ENCODE measurements at places on chromosomes 2 and 18.

- DNase-seq: no peak
Measured at GRCh38 chr2:240822280-240822847, 2.3 kb upstream of the KIF1A start.

GRCh38 chr2:237393523-237393922, 20.4 kb downstream of the COL6A3 start:
- no peak for DNase-seq

DNA sequence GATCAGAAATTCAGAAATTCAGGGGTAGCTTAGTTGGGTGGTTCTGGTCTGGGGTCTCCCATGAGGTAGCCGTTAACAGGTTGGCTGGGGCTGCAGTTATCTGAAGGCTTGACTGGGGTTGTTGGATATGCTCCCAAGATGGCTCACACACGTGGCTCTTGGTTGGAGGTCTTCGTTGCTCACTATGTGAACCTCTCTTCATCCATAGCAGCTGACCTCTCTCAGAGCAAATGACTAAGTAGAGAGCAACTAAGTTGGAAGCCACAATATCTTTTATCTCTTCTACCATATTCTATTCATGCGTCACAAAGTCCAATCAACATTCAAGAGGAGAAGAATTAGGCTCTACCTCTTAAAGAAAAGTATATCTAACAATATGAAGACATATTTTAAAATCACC, 38.7 kb upstream of the SERTAD2 start:
- DNase-seq: no peak

DNA sequence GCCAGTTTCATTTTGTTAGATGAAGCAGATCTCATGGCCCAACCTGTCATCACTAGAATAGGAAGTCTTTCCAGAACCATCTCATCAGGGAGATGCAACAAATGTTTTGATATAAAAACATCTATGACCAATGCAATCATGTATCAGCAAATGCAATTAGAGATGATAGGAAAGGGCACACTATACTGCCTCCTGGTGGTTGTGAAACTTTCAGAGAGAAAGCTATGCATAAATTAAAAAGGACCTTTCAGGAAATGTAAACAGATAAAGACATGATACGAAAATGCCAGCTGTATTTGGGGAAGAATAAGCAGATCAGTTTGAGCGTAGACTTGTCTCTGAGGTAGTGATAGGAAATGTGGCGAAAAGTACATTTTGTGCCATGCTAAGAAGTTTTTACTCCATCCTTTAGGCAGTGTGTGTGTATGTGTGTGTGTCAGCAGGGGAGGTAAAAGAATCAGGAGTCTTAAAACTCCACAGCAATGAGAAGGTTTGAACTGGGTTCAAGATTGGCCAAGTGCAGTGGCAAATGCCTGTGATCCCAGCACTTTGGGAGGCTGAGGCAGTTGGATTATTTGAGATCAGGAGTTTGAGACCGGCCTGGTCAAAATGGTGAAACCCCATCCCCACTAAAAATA, 479.3 kb downstream of the CPS1 start:
- no peak for DNase-seq

- DNase-seq: no peak
Measured at GRCh38 chr2:218432676-218433365, 13.9 kb downstream of the VIL1 start.

GRCh38 chr18:2515171-2515787, 56.0 kb downstream of the METTL4 start:
- DNase-seq: no peak

DNA sequence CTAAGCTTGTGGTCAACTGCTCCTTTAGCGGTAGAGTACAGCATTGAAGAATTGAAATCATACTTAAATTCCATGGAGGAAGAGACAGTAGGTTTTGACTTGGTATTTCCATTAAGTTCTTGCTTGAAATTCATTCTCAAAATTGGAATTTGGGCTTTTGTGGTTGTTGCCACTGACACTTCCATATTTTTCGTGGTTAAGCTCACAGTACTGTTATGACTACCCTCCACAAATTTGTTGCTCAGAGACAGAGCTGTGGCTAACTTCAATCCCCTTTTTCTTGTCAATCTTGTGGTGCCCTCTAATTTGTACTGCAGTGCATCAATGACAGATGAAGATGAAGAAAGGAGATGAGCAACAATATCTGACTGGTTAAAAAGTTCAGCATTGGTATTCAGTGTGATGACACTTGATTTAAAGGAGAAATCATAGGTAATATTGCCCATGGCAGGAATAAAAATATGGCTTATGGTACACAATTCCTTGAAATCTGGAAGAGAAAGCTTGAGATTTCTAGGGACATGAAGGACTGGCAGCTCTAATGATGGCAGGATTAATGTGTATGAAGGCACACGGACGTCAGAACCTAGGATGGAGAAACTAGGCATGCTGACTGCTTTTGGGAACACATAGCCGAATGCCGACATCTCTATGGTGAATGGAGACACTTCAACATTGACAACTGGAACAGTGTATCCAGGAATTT, 37.3 kb downstream of the APOB start:
- no peak for DNase-seq

- no peak for DNase-seq
Measured at GRCh38 chr2:45869165-45869501, 217.7 kb downstream of the PRKCE start.

DNA sequence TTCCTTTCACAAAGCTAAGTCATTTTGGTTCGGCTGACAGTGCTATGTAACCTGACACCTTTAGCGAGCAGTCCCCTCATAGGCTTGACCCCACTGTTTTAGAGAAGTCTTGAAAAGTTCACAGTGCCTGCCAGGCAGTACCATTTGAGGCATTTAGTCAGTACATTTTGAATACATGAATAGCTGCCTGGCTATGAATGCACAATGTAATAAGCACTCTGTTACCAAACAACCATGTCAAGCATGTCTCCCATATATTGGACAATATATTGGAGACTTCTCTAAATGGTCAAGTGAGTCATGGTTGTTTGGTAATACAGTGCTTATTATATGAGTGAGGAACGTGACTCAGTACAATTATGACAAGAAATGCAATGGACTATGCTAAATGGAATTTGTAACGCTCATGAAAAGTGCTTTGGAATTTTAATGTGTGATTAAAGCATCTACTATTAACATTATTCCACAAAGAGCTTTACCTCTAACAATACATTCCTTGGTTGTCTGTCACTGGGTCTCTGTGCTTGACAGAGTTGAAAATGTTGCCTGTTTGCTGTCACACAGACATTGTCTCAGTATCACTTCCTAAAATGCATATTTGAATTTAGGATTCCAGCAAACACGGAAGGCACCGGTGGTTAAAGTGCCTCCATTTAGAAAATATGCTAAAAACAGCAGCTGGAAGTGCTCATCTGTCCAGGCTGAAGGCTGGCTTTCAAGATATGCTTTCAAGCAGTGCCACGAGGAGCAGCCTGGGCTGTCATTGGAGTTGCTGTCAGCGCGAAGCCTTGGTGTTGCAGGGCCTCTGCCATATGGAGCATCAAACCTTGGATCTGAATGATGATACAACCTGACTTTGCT, 458.6 kb downstream of the FBXO15 start:
- no peak for DNase-seq

- no peak for DNase-seq
Measured at GRCh38 chr2:41151746-41152145, 699.9 kb upstream of the SLC8A1 start.

- DNase-seq: no peak
Measured at GRCh38 chr18:11108947-11109346, 40.4 kb downstream of the PIEZO2 start.

- DNase-seq: no peak
Measured at GRCh38 chr2:169009865-169010579, 21.1 kb downstream of the ABCB11 start.

GRCh38 chr18:9135081-9135911, 1.3 kb upstream of the ANKRD12 start:
- DNase-seq: no peak

- no peak for DNase-seq
Measured at GRCh38 chr2:132256251-132256902, 94.6 kb upstream of the ANKRD30BL start.

- peak; percentile 11 for DNase-seq
Measured at GRCh38 chr2:179422037-179422643, 157.5 kb upstream of the SESTD1 start.

GRCh38 chr2:36824273-36824672, 127.8 kb downstream of the VIT start:
- no peak for DNase-seq

GRCh38 chr2:383888-384287, 96.0 kb upstream of the ALKAL2 start:
- no peak for DNase-seq

- DNase-seq: no peak
Measured at GRCh38 chr2:191318729-191319078, 73.5 kb downstream of the MYO1B start.

DNA sequence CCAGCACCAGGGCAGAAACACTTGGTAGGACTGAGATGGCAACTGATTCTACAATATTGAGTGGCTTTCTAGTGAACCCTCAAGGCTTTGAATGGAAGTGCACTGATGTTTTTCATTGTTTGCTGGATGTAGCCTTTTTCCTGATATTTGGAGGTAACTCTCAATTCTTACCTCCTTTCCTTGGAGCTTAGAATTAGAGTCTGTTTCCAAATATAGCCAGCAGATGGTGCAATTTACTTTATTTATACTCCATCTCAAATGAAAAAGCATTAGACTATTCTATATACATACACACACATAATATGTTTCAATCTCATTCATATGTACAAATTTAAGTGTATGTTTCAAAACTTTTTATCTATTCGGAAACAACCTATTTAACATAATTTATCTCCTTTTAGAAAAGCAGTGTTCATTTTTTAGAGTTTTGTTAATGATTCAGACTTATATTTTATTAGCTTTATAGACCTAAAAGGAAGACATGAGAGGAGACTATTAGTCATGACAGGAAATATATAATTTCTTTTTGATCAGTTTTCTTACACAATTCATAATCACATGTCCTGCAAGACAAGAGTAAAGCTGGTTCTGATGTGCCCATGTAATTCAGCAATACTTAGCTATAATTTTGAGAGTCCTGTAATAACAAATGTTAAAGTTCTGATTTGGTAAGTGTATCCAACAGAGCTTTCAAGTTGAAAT, 124.8 kb downstream of the NUP35 start:
- DNase-seq: no peak

DNA sequence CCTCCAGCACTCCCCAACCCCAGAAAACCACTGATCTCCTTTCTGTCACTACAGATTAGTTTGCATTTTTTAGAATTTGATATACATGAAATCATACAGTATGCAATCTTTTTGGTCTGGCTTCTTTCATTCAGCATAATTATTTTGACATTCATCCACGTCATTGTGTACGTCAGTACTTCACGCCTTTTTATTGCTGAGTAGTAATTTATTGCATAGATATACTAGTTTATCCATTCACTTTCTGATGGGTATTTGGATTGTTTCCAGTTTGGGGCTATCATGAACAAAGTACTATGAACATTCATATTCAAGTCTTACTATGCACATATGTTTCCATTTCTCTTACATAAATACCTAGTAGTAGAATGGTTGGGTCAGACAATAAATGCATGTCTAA, 20.1 kb upstream of the CHN1 start:
- DNase-seq: no peak

GRCh38 chr2:3631161-3631850, 26.7 kb upstream of the ALLC start:
- DNase-seq: no peak

DNA sequence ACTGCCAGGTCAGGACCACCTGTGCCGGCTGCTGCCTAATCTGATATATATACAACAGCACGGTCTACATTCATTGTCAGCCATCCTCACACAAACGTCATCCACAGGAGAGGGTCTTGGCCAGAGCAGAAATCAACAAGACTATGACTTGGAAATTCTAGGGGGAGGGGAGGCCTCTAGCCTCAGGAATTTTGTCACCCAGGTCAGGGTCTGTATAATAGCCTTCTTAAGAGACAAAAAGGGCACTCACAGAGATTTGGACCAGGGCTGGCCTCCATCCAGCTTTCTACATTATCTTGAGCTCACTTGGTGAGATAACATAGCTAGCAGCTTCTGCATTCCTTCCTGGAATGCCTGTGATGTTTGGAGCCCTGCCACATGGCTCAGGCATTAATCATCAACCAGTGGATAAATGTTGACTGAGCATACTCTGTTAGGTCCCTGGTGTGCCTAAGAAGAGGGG, 50.4 kb upstream of the CTIF start:
- DNase-seq: peak; percentile 71

GRCh38 chr2:180254872-180255271, 247.8 kb upstream of the CWC22 start:
- no peak for DNase-seq

DNA sequence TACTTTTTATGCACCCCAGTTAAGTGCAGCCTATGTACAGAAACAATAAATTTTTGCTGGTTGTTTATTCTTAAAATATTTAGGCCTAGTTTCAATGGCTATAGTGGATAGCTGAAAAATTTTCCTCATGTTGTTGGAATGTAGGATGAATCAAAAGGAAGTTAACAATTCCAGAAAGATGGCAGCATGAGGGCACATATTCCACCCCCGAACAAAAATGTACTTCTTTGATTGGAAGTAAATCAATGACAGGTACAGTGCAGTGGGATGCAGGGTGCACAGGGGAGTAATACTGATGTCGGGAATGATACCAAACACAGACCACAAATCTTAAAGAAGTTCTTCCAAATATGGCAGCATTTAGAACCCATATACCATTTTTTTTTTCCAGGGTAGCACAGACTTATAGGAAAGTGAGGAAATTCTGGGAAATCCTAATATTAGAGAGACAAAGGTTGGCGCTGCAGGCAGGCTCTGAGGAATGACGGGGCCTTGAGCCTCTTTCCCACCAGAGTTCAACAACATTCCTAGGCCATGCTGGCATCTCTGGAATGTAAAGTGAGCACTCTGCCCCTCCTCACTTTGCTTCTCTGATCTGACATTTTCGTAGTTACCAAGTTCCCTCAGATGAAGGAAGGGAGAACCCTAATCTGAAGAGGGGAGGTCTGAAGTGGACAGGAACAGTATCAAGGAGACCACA, 36.6 kb upstream of the IKZF2 start:
- no peak for DNase-seq

DNA sequence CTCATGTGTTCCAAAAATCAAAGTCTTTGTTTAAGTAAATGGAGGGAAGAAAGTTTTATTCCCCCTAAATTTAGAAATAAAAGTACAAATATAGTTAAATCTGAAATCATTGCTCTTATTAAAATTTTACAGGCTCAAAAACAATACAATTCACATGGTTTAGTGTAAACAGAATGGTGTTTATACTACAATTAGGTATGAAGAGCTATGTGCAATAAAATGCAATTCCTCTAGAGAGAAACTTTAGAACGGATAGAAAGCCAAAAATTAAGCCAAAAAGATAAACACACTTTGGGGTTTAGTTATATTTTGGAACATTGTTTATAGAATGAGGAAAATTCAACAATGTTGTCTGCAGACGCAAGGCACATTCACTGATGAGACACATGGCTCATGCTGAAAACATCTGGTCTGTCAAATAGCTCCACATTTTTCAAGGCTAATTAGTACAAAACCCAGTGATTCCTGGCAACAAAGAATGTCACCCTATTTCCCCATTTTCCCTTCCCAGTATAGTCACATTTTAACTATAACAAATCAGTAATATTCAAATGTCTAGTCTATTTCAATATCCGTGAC, 103.3 kb downstream of the EXOC6B start:
- DNase-seq: no peak
